Epithelial cell of esophagus (primary cell): ENCODE measurements at places on chromosomes 4 and X.

- no peak for DNase-seq
These were observed 582 bp downstream of the NAA10 start for GRCh38 chrX:153934148-153934761.

DNA sequence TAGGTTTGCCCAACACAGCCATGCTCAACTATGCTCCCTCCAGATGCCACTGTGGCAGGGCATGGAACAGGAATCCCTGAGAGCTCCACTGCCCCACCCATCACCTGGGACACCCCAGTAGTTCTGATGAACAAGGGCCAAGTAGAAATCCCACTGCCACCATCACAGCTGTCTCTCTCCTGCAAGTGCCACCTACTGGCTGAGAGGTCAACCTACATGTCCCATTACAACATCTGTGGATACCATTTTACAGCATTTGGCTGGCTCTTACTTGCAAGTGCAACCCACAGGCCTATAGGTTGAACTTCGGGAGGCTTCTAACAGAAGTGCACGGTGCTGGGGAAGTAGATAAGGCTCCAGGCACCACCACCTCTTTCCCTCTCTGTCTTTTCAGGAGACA is 142.5 kb downstream of the CXXC4 start:
- DNase-seq = peak; percentile 16

- peak; percentile 90 for DNase-seq
These were observed 299.0 kb downstream of the RAPGEF2 start for GRCh38 chr4:159401791-159402380.

DNA sequence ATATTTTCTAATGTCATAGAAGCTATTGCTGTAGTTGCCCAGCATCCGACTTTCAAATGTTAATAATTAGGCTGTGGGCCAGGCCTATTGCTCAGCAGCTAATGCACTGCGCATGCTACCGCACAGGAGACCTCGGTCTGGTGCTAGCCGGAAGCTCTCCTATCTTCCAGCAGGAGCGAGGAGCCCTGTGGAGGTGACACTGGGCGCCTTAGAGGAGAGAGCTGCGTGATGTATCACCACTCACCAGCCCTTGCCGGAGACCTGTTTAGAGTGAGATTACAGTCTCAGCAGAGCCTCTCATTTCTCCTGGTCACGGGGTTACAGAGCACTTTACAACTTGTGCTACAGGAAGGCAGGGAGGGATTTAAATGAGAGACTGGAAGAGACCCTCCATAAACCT is 31.1 kb upstream of the MID1IP1 start:
- no peak for DNase-seq

DNA sequence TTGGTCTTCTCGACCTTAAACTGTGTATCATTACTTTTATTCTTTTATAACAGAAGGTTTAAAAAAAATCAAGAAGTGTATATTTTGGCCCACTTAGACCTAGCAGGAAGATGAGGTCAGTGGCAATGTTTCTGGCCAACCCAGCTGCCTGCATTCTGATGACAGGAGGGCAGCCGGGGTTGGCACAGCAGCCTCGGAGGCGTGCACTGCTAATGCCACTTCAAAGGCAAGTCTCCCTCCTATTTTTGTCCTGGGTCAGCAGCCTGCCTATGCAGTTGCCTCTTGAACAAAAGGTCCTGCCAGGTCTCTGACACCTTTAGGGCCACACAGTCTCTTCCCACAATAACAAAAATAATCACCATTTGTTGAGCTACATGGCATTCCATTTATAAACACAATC is 89.4 kb upstream of the MYOZ2 start:
- DNase-seq = no peak

- DNase-seq = no peak
These were observed 174.4 kb downstream of the PDGFC start for GRCh38 chr4:156797206-156797605.

DNA sequence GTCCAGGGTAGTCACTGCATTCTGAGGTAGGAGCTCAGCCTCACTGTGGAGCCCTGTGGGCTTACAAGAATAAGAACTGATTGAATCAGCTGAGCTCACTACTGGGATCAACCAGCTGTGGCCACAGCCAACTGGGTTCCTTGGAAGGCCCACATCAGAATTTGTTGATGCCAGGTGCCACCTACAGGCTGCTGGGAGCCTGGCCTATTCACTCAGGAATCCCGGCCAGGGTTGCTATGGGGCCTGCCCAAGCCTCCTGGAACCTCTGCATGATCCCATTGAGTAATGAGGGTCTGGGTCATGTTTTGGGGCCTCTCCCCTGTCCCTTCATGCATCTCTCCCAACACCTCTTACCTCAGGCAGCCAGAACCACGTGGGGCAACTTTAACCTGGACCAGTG is 53.9 kb upstream of the KIAA1210 start:
- DNase-seq = peak; percentile 23

GRCh38 chr4:20832826-20833225 is 132.6 kb downstream of the PACRGL start:
- DNase-seq = peak; percentile 25

DNA sequence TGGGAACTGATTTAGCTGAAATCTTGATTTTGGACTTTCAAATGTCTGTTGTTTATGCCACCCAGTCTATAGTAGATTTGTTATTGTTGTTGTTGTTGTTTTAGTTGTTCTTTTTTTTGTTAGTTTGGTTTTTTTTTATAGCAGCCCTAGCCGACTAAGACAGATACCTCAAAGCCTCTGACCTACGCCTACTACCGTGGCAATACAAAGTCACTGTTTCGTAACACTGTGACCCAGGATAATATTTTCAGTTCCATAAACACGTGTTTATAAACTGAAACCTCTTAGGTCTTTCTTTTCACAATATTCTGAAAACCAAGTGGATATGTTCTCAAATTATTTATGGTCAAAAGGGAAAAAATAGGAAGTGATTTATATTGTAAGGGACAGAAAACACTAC is 32.8 kb downstream of the VCX2 start:
- DNase-seq = no peak

GRCh38 chrX:109343671-109344070 is 138.2 kb downstream of the GUCY2F start:
- no peak for DNase-seq

DNA sequence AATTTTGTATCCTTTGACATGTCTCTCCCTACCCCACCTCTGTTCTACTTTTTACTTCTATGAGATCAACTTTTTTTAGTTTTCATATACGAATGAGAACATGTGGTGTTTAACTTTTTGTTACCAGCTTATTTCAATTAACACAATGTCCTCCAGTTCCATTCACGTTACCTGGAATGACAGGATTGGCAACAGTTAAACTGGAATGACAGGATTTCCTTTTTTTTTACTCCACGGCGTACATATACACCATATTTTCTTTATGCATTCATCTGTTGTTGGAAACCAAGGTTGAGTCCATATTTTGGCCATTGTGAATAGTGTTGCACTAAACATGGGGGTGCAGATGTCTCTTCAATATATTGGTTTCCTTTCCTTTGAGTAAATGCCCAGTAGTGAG is 171.8 kb upstream of the GPC4 start:
- DNase-seq = peak; percentile 36

DNA sequence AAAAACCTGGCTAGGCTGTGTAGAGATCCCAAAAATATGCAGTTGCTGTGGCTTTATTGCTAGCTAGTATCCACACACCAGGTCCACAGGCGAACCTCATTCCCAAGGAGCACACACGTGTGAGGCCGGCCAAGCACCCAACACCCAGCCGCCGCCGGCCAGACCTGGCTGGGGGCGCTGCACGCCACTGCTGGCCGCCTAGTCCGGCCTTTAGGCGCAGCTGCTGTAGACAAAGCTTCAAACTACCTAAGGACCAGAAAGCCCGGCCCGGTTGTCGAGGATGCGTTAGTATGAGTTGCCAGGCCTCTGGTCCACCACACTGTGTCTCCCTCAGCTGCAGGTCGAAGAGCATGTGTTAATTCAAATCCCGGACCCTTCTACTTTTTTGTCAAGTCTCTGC is 3.1 kb downstream of the POU3F4 start:
- no peak for DNase-seq
